ENCODE measurements at places on chromosomes 4 and X.
A peak's percentile ranks its signal among the peaks of the same experiment; 100 is the strongest.

DNA sequence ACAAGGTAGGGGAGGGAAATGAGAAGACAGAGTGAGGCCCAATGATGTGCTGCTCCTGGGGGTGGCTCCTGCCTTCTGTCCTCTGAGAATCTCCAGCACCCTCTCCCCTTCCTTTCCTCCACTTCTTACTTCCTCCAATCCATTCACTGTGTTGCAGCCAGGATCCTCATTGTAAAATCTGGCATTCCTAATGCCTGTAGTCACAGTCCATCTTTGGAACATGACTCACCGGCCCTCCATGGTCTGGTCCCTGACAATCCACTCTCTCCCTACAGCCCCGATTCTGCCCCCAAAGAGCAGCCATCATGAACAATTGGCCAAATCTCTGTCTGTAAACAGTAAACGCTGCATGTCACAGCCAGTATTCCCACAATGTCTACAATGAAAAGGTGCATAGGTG, 72.9 kb downstream of the CLNK start:
- peak; percentile 79 for DNase-seq

GRCh38 chr4:123488916-123489315, 92.3 kb downstream of the SPRY1 start:
- no peak for DNase-seq

DNA sequence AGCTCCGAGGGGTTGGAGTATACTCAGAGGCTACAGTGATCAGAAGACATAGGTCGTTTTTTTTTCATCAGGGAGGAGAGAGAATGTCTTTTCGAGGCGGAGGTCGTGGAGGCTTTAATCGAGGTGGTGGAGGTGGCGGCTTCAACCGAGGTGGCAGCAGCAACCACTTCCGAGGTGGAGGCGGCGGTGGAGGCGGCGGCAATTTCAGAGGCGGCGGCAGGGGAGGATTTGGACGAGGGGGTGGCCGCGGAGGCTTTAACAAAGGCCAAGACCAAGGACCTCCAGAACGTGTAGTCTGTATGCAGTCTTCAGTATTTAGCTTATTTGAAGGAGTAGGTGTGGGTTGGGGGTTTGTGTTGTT, 500 bp downstream of the GAR1 start:
- DNase-seq = no peak

DNA sequence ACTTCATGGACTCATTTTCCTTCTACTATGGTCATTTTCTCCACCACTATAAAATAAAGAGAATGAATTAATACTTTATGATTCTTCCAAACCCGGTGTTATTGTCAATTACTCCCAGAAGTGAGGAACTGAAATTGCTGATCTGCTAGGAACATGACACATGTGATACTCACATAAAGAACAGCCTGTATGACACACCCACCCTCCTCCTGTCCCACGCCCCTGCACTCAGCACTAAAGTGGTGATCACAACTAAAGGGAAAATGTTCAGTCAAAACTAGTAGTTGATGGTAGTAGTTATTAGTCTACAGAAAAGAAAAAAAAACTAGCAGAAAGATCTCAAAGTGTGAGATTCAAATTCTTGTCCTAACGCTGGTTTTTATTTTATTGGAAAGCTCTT, 1508.3 kb downstream of the RAPGEF2 start:
- no peak for DNase-seq

DNA sequence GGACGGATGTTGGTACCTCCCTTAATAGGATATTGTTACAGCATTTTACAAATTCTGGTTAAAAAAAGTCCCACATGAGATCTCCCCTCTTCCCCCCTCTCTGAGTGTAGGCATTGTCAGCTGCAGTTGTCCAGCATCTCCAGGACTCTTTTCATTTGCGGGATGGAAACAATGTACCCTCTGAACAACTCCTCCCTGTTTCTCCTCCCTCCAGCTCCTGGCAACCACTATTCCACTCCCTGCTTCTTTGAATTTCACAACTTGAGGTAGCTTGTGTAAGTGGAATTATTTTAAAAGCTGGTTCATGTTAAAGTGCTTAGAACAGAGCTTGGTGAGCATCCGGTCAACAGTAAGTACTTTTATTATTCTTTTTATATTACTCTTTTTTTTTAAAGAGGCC, 69.8 kb downstream of the TBL1X start:
- DNase-seq = peak; percentile 7

DNA sequence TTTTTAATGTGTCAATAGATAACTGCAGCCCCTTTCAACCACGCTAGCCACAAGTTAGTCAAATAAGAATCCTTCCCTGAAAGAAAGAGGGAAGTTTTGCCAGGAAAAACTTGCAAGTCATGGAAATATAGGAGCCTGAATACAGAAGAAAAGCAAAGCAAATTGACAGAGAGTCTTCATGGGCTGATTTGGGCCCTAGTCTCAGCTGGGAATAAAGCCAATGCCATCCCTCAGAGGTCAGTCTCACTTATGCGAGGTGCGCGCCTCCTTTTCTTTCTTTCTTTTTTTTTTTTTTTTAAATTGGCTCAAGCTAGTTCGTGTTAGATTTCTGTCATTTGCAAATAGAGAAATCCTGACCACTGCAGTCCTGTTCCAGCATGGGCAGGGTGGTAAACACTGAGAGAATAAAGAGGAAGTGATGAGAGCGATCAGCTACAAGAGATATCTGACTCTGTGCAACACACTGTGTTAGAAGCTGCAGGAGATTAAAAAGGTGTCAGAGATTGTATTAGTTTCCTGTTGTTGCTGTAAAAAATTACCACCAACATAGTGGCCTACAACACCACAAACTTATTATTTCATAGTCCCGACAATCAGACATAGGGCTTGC, 299.7 kb downstream of the LDB2 start:
- DNase-seq = no peak

Measured in HFF-Myc (cell line).